Activated B cell treated with CpG ODN at 0.5 μM for 24 hours (primary cell): ENCODE measurements at places on chromosomes 5 and 9. TPM values are rescaled to one million over a fixed set of nuclear protein-coding genes. Genes with fewer than 3 reads are reported as not detected.

GRCh38 chr5:148083203-148083602, 19.4 kb downstream of the SPINK5 start:
- no peaks in the 10 kb centered on the region for H3K27me3 ChIP-seq
- no peak for DNase-seq
- no peak overlapping the region for H3K4me3 ChIP-seq
- H3K27ac ChIP-seq, result no peak overlapping the region
- no peaks in the 10 kb centered on the region for H3K36me3 ChIP-seq
- no peaks in the 10 kb centered on the region for H3K4me1 ChIP-seq

- no peaks in the 10 kb centered on the region for H3K36me3 ChIP-seq
- H3K27me3 ChIP-seq, result no peaks in the 10 kb centered on the region
- no peak for DNase-seq
- no peak overlapping the region for H3K4me3 ChIP-seq
- no peak overlapping the region for H3K27ac ChIP-seq
Measured at GRCh38 chr5:99763021-99763774, 772.0 kb upstream of the FAM174A start.

Gene CNTLN
- 0.38 and 0.46 TPM in 2 replicates for total RNA-seq

Gene INSYN2B
- not detected in 2 replicates for total RNA-seq

Gene ELOVL7
- total RNA-seq, result 0.32 and 0.69 TPM in 2 replicates

DNA sequence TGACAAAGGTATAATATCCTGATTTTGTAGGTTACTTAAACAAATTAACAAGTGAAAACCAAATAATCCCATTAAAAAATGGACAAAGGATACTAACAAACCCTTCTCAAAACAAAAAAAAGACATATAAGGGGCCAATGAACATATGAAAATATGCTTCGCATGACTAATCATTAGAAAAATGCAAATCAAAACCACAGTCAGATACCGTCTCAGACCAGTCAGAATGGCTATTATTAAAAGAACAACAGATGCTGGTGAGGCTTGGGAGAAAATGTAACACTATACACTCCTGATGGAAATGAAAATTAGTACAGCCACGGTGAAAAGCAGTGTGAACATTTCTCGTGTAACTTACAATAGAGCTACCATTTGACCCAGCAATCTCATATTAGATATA, 1542.2 kb upstream of the CDH9 start:
- H3K27me3 ChIP-seq, result no peaks in the 10 kb centered on the region
- H3K36me3 ChIP-seq, result no peaks in the 10 kb centered on the region
